ENCODE measurements at places on chromosomes 1 and 21.

- no peak for DNase-seq
These were observed 191.3 kb downstream of the CACNA1E start for GRCh38 chr1:181674617-181675016.

- DNase-seq: no peak
These were observed 93.8 kb downstream of the DMRTA2 start for GRCh38 chr1:50329332-50329932.

GRCh38 chr1:15425521-15425920, 12.7 kb upstream of the CTRC start:
- DNase-seq: no peak

GRCh38 chr21:16007943-16008342, 278.2 kb downstream of the USP25 start:
- no peak for DNase-seq

DNA sequence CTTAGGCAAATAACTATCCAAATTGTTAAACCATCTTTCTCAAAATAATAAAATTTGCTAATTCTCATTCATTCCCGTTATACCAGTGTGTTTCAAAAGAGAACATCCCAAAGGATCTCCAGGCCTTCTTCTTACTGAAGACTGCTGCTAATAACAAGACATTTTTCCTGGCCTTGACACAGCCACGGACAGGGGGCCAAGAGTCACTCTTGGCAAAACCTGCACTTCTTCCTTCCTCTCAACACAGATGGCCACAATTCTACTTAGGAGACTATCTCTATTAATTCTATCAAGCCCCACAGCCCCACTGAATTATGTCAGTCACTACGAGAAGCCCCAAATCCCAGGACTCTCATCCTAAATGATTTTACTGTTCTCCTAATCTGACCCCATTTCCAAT, 86.0 kb downstream of the EVI5 start:
- no peak for DNase-seq

DNA sequence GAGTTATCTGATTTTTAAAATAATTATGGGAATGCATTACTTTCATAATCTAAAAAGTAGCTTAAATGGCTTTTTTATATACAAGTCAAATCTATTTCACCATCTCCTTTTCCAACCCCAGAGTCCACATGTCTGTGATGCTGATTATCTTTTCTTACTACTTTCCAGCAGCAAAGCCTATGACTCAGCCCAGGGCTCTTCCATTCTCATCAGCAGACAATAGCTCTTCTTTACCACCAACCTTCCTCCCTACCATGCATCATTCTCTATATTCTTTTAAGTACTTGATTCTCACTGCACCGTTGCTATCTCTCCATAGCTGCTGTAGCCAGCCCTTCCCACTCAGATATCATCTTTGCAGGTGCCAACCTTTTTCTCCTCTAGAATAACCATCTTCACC, 61.3 kb downstream of the OVGP1 start:
- DNase-seq: no peak

GRCh38 chr1:199221371-199222150, 582.7 kb downstream of the PTPRC start:
- DNase-seq: no peak

GRCh38 chr1:229027622-229028182, 243.2 kb upstream of the RAB4A start:
- no peak for DNase-seq

GRCh38 chr1:223144431-223144830, 1.4 kb upstream of the TLR5 start:
- DNase-seq: no peak

DNA sequence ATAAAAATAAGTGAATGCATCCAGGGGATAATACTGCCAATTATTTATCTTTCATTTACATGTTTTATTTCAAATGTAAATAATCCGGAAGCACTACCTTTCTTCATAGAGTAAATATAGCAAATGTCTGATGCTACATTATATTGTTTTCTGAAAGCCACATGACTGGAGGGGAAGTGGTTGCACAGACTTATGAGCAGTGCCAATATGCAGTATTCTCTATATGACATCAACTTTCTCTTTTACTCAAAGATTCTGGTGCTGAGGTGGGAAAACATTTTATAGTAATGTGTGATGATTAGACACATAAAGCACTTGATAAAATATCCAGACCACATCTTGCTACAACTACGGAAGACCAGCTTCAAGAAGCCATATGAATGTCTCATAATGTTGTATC, 314.7 kb downstream of the NEGR1 start:
- no peak for DNase-seq

DNA sequence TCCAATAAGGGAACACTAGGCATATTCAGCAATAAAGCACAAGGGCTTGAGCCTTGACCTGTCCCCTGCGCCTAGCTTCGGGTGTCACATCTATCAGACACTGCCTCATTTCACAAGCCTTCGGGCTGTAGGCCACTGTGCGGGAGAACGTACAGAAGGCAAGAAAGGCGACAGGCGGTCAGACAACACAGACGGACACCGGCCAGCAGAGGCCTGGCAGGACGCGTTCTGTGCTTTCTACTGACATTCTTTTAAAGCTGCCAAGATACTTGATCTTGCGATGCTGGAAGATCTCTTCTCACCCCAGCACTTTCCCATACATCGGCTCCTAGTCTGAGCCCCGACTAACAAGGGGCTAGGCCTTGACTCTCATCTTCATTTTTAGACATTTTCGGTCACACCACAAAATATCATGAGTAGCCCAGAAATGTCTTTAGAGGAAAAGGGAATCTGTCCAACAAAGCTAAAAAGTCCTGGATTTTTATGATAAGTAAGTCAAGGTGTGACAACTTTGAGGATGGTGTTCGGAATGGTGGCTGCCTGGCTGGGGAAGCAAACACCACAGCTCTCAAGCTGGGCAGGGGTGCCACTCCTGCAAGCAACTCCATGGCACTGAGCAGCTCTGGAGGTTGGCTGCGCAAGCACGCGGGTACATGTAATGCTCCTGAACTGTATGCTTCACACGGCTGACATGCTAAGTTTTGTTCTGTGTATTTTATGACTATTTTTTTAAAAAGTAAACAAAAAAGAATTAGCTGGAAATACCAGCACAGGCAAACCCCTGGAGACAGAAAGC, 18.7 kb downstream of the RIPK4 start:
- DNase-seq: no peak

DNA sequence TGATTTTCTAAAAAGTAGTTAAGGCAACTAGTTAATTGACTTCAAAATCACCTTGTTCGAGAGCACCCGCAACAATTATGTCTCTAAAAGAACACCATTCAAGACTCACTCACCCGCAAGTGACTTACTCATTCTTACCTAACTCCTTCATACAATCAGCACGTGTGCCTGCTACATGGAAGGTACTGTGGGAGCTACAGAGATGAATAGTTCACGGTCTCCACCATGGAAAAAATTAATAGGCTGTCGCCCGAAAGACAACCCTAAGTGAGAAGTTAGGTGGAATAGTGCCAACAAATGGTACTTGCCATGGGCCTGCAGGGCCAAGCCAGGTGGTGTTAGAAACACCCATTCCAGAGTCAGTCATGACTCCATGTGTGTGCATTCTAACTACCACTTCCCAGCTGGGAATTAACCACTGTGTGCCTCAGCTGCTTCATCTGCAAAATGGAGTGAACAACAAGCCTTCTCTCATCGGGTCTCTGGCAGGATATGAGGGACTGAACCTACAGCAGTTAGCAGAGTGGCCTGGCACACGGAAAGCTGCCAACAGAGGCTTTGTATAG, 7.1 kb downstream of the SSBP3 start:
- DNase-seq: no peak

- DNase-seq: no peak
These were observed 6.2 kb downstream of the NR5A2 start for GRCh38 chr1:200033511-200034261.

DNA sequence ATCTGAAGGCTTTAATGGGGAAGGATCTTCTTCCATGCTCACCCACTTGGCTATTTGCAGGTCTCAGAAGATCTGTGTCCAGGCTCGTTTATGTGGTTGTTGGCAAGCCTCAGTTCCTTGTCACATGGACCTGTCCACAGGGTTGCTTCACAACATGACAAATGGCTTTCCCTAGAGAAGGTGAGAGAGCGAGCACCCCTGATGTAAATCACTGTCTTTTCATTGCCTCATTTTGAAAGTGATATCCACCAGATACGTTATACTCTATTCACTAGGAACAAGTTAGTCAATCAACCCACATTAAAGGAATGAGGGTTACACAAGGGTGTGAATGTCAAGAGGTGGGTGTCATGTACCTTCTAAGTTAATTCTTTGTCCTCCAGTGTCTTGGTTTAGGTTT, 433.3 kb downstream of the RPS6KC1 start:
- DNase-seq: no peak

DNA sequence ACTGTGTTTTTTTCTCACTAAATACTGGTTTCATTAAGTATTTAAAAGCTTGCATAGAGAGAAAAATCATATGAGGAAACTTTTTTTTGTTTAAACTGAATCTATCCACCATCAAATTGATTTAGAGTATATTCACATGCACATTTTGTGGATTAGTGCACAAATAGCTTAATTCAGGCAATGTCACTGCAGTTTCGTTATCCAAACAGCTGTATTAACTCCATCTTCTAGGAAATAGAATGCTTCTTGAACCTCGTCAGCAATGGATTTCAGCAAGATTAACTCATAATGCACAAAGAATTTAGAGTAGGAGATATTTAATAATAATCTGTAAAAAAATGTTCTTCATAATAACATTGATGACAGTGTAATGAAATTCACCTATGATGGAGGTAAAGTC, 37.5 kb downstream of the NEXN start:
- no peak for DNase-seq

DNA sequence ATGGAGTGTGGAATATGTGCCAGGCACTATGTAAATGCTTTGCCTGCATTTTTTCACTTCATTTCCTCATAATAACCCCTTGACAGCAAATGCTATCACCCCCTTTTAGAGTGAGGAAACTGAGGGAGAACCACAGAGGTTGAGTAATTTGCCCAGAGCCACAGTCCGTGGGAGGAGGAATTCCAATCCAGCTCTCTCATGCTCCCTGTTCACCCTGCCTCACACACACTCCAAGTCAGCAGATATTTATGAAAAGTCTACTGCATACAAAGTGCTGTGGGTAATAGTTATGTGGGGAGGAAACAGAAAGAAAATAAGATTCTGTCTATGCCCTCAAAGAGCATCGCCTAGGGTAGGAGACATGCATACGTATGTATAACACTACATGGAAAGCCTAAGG, 30.9 kb upstream of the RBM15 start:
- DNase-seq: peak; percentile 12

GRCh38 chr1:228778961-228779360, 43.7 kb downstream of the RHOU start:
- no peak for DNase-seq

DNA sequence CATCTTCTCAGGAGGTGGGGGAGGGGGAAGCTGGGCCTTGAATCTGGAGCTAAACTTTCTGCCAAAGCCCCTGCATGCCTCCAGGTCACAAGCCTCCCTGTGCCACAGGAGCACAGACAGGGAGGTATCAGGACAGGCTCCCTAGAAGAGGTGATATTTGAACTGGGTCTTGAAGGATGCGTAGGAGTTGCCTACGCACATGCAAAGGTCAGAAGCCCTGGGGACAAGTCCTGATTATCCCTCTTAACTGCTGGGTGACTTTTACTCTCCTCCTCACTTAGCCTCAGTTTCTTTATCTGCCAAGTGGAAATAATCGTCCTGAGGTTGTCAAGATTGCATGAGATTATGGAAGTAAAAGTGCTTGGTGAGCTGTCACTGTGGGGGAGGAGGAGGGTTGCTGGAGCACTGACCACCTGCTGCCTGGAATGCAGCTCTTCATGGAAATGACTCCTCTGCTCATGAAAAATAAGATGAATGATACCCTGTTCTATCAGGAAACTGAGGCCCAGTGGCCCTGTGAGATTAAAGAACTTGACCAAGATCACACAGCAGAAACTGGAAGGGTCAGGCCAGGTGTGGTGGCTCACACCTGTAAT, 50.6 kb upstream of the LAPTM5 start:
- DNase-seq: no peak

GRCh38 chr1:156804572-156805243, 11.9 kb downstream of the SH2D2A start:
- DNase-seq: no peak

- DNase-seq: no peak
These were observed 42.6 kb downstream of the UBE2G2 start for GRCh38 chr21:44758781-44759627.

DNA sequence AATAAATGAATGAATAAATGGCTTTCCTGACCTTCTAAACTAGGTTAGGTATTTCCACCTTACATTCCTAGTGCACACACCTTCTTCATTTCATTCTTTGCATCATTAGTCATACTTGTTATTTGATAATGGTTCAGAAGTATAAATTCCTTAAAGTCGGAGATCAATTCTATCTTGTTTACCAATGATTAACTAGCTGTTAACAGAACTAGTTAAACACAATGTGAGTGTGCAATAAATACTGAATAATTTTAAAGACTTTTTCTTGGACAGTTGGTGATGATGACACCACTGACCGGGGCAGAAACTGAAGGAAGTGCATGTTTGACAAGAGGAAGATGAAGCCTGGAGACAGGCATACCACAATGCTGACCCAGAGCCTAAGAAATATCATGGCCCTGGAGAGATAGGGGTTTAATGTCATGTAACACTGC, 207.1 kb upstream of the DEPDC1 start:
- DNase-seq: no peak

- DNase-seq: no peak
These were observed 17.0 kb downstream of the DENND2D start for GRCh38 chr1:111183308-111184069.

- DNase-seq: no peak
These were observed 29.1 kb downstream of the ARID1A start for GRCh38 chr1:26724926-26725325.

DNA sequence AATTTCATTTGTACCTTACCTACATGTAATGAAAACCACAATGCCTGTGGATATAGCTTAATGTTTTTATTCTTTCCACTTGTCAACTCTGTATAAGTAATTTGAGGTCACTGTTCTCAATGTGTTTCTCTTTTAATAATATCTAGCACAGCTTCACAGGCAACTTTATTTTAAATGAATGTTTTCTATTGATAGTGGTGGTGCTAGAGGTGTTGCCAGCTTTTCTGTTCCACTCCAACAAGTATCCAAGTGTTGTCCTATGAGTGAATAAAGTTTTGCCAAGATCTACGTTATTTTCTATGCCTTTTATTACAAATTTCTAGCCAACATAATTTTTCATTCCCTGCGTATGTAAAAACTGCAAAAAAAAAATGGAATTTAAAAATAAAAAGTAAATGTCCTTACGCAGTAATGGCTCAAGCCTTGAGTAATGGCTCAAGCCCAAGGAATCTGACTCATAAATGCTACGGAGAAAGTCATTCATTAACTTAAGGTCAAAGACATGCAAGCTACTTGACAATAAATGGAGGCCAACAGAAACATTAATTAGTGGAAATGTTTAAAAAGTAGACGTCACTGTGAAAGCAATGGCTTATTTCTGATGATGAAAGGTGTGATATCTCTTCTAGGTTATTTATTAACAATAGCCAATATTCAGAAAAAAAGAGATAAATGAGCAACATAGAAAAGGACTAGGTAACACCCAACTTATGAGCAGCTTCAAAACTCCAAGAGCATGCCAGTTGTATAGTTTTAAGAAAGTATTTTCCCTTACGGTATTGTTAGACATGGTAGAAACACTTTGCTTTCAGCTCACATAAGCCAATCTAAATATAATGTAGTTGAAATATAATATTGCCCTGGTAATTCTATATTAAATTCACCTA, 71.4 kb downstream of the SLC44A5 start:
- no peak for DNase-seq

- DNase-seq: no peak
These were observed 18.3 kb downstream of the PPT1 start for GRCh38 chr1:40078512-40079333.
